Spleen (tissue), 13 donors: ENCODE measurements at places on chromosomes 3 and 15. TPM values are rescaled to one million over a fixed set of nuclear protein-coding genes. Genes with fewer than 3 reads are reported as not detected.

Gene SLC22A14
- not detected for total RNA-seq

Gene SYNPR
- total RNA-seq: not detected

Gene SCG5
- not detected for total RNA-seq

Gene PROS1
- 37.0 TPM for total RNA-seq

Gene FAIM
- 2.8 TPM for total RNA-seq

Gene TTBK2
- total RNA-seq: 27.8 TPM

Gene HHATL
- not detected for total RNA-seq

Gene GALK2
- total RNA-seq: 30.4 TPM

DNA sequence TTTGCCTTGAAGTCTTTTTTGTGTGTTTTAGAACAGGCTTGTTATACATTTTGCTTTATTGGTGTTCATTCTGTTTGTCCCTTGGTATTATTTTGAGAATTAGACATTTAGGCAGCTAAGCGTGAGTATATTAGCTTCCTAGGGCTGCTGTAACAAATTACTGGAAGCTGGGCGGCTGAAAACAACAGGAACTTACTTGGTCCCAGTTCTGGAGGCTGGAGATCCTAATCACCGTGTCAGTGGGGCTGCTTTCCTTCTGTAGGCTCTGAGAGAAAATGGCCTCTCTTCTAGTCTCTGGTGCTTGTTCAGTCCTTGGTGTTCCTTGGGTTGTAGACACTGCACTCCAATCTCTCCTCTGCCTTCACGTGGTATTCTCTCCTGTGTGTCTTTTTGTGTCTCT lies 142.3 kb downstream of the KLHL25 start:
- no peaks in the 10 kb centered on the region for H3K27me3 ChIP-seq
- H3K4me1 ChIP-seq: peaks cover 7% of the 10 kb centered on the region
- H3K27ac ChIP-seq: no peak overlapping the region
- H3K4me3 ChIP-seq: no peak overlapping the region

GRCh38 chr3:73653877-73654276 lies 29.1 kb upstream of the PDZRN3 start:
- DNase-seq: no peak
- no peaks in the 10 kb centered on the region for H3K4me1 ChIP-seq
- no peak overlapping the region for H3K27ac ChIP-seq
- no peak overlapping the region for H3K4me3 ChIP-seq
- no peaks in the 10 kb centered on the region for H3K27me3 ChIP-seq
- no peaks in the 10 kb centered on the region for H3K36me3 ChIP-seq

- H3K4me3 ChIP-seq: peak within 1 kb of the TSS; percentile 89
- H3K4me1 ChIP-seq: peaks cover 81% of the 10 kb centered on the region
- peak within 1 kb of the TSS; percentile 97 for H3K27ac ChIP-seq
- H3K27me3 ChIP-seq: no peaks in the 10 kb centered on the region
- peak; percentile 95 for DNase-seq
Observed at GRCh38 chr15:75201616-75202250, at the start of gene C15orf39. Gene C15orf39, plus strand, starts transcription at chr15:75201882. Its CDS starts 4,167 bp downstream, at chr15:75206049.

DNA sequence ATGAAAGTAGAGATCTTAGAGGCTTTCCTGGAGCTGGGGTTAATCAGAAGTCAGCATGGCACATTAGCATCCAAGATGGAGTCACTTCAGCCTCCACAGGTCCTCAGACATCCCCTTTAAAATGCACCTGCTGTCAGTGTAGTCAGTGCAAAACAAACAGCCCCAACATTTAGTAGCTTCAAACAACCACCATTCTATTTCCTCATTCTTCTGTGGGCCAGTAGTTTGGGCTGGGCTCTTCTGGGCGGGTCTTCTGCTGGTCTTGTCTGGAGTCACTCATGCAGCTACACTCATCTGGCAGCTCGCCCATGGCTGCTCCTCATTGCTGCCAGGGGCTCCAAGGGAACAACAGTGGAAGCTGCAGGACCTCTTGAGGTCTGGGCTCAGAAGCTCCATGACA lies 99.9 kb downstream of the TLE3 start:
- no peak overlapping the region for H3K4me3 ChIP-seq
- peak; percentile 61 for DNase-seq
- H3K36me3 ChIP-seq: no peaks in the 10 kb centered on the region

GRCh38 chr3:159803459-159803858 lies 185.2 kb upstream of the IL12A start:
- no peak overlapping the region for H3K27ac ChIP-seq
- no peaks in the 10 kb centered on the region for H3K27me3 ChIP-seq
- no peak for DNase-seq
- no peak overlapping the region for H3K4me3 ChIP-seq
- H3K36me3 ChIP-seq: no peaks in the 10 kb centered on the region
- H3K4me1 ChIP-seq: peaks cover 4% of the 10 kb centered on the region

DNA sequence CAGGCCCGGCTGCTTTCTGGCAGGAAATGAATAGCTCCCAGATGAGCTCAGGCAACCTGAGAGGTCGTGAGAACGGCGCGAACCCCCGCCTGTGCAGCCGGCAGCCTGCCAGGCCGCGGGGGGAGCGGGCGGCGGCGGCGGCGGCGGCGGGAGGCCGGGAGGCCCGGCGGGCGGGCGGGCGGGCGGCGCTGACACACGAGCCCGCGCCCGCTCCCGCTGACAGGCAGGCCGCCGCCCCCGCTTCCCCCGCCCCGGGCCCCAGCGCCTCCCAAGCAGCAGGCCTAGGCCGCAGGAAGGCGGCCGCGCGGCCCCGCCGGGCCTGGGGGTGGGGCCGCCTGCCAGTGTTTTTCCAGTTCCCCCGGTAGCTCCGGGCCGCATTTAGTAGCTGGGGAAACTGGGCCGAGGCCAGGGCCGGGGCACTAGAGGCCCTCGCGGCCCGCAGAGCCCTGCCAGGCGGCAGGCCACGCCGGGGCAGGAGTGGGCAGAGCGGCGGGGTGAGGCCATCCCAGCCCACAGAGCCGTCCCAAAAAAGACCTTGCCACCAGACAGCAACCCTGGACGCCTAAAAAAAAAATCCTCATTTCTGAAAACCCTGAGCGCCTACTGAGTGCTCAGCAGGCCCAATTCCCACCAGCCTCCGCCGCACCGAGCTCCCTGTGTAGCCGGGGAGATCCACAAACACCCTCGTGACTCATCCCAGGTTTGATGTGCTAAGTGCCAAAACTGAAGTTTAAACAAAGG lies 5.6 kb downstream of the HES1 start:
- peak overlapping the region; percentile 64 for H3K4me3 ChIP-seq
- peak overlapping the region; percentile 87 for H3K27ac ChIP-seq
- peaks cover 60% of the 10 kb centered on the region for H3K27me3 ChIP-seq
- H3K4me1 ChIP-seq: peaks cover 54% of the 10 kb centered on the region
